Stomach (tissue), 19 donors: ENCODE measurements at places on chromosomes 1 and 21. TPM values are rescaled to one million over a fixed set of nuclear protein-coding genes. Genes with fewer than 3 reads are reported as not detected.

DNA sequence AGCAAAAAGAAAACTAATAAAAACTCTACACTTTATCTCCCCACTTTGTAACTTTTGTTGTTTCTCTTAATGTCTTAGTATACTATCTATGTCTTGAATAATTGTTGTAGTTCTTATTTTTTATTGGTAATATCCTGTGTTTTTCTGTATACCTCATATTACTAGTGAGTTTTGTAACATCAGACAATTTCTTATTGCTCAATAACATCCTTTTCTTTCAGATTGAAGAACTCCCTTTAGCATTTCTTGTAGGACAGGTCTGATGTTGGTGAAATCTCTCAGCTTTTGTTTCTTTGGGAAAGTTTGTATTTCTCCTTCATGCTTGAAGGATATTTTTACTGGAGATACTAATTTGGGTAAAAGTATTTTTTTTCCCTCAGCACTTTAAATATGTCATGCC, 79.8 kb upstream of the LRRC8B start:
- H3K4me1 ChIP-seq = no peaks in the 10 kb centered on the region
- H3K27ac ChIP-seq = no peak overlapping the region
- no peaks in the 10 kb centered on the region for H3K27me3 ChIP-seq
- no peak overlapping the region for H3K4me3 ChIP-seq
- no peak for DNase-seq

DNA sequence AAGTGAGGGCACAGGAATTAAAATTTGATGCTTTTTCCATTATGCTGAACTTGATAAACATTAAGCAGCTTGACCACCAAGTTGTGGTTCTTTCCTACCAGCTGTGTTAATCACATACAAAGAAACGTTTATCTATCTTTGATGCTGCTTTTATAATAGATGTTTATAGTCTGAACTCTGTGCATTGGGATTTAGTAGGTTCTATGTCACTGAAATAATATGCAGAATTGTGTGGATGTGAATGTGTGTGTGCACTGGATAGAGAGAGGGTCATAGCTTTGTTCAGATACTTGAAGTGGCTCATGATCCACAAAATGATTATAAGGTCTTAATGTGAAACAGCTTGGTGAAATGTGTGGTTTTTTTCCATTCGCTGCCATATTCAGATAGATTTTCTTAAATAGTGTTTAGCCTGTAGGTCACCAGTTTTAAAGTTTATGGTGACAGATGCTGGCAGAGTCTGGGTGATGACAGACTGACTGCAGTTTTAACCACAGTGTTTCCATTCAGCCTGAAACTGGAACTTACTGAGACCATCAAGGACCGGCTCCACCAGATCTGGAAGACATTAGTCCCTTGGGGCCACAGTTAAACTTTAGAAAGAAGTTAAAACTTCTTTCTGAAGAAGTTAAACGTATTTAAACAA, 10.2 kb downstream of the DDI2 start:
- no peak overlapping the region for H3K4me3 ChIP-seq
- no peaks in the 10 kb centered on the region for H3K27me3 ChIP-seq
- peaks cover 55% of the 10 kb centered on the region for H3K36me3 ChIP-seq
- H3K4me1 ChIP-seq = peaks cover 57% of the 10 kb centered on the region

- no peaks in the 10 kb centered on the region for H3K36me3 ChIP-seq
- peaks cover 12% of the 10 kb centered on the region for H3K4me1 ChIP-seq
- H3K27ac ChIP-seq = no peak overlapping the region
- peak overlapping the region; percentile 28 for H3K4me3 ChIP-seq
- peak; percentile 66 for DNase-seq
- H3K27me3 ChIP-seq = no peaks in the 10 kb centered on the region
Observed at GRCh38 chr1:245166471-245166885, 11.7 kb downstream of the KIF26B start.

DNA sequence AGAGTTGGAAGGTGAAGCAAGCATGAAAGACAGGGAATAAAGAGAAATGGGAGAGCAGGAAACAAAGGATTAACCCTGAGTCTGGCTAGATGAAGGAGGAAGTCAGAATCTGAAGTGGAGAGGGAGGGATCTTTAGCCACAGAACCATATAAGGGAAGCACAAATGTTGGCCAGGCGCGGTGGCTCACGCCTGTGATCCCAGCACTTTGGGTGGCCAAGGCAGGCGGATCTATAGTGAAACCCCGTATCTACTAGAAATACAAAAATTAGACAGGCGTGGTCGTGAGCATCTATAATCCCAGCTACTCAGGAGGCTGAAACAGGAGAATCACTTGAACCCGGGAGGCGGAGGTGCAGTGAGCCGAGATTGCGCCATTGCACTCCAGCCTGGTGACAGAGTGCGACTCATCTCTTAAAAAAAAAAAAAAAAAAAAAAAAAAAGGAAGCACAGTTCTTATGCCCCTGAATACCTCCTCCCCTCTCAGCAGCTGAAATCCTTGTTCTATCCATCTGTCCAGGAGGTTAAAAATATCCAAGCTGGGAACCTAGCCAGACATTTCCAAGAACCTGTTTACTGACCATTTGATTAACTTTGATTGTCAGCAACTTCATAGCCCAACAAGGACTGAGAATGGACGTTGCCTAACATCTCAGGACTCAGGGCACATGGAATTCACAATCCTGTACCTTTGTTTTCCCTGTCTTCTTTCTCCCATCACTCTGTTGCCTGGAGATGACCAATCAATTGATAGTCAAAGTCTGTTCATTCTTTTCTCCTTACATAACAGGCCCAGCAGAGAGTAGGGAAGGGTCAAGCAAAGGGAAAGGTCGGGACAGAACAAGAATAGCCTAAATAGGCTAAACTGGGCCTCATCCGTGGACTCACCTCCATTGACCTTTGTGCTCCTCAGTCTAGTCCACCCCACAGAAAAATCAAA, 10.6 kb downstream of the TXNIP start:
- H3K4me3 ChIP-seq = no peak overlapping the region
- H3K27ac ChIP-seq = peak overlapping the region; percentile 97
- no peaks in the 10 kb centered on the region for H3K27me3 ChIP-seq
- H3K4me1 ChIP-seq = peaks cover 76% of the 10 kb centered on the region
- no peaks in the 10 kb centered on the region for H3K36me3 ChIP-seq
- peak; percentile 52 for DNase-seq

GRCh38 chr1:22884806-22885530, 87.7 kb downstream of the LACTBL1 start:
- H3K27me3 ChIP-seq = no peaks in the 10 kb centered on the region
- H3K36me3 ChIP-seq = no peaks in the 10 kb centered on the region
- no peak overlapping the region for H3K27ac ChIP-seq
- DNase-seq = no peak
- no peaks in the 10 kb centered on the region for H3K4me1 ChIP-seq

DNA sequence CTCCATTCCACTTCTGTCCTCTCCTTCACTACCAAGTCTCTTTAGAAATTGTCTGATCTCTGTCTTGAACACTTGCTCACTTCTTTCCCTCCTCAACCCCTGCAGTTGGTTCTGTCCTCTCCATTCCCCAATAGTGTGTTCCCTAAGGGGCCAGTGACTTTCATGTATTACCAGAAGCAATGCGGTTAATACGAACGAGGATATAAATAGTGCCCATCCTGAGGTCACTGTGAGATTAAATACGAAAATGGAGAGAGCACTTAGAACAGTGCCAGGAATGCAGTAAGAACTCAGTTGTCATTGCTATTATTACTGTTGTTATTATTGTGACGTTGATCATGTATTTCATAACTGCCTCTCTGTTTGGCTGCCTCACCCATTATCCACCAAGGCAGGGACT, 53.0 kb upstream of the ARTN start:
- peaks cover 5% of the 10 kb centered on the region for H3K36me3 ChIP-seq
- H3K27me3 ChIP-seq = no peaks in the 10 kb centered on the region
- no peak for DNase-seq
- no peak overlapping the region for H3K4me3 ChIP-seq
- H3K27ac ChIP-seq = no peak overlapping the region

GRCh38 chr1:55304229-55304740, 89.1 kb upstream of the USP24 start:
- DNase-seq = peak; percentile 76
- no peaks in the 10 kb centered on the region for H3K4me1 ChIP-seq
- no peak overlapping the region for H3K4me3 ChIP-seq
- no peaks in the 10 kb centered on the region for H3K27me3 ChIP-seq
- H3K27ac ChIP-seq = no peak overlapping the region
- H3K36me3 ChIP-seq = no peaks in the 10 kb centered on the region

- H3K4me1 ChIP-seq = no peaks in the 10 kb centered on the region
- no peak overlapping the region for H3K4me3 ChIP-seq
- H3K27ac ChIP-seq = no peak overlapping the region
Observed at GRCh38 chr1:175081983-175082382, 14.3 kb downstream of the TNN start.

DNA sequence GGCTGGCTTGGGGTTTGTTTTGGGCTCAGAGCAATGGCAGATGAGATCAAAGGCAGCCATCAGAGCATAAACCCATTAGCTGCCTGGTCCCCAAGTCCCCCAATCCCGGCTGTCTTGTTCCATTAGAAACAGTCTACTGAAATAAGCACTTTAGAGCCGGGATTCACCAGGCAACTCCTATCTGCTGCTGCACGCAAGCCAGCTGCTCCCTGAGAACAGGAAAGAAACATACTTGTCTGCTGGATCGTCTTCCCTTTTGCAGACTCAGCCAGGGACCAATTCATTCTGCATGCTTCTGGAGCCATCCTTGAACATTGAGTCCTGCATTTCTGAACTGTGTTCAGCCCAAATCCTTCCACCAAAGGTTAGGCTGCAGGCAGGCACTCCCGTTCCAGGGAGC, 21.8 kb downstream of the RXRG start:
- H3K4me1 ChIP-seq = no peaks in the 10 kb centered on the region
- no peaks in the 10 kb centered on the region for H3K36me3 ChIP-seq
- no peaks in the 10 kb centered on the region for H3K27me3 ChIP-seq
- H3K27ac ChIP-seq = no peak overlapping the region
- H3K4me3 ChIP-seq = no peak overlapping the region

CYP4B1 gene
- total RNA-seq = 7.5 TPM

TESK2 gene
- not detected for total RNA-seq

SLC45A1 gene
- 3.0 TPM for total RNA-seq

WDR64 gene
- total RNA-seq = not detected
